Natural killer cell (primary cell): ENCODE measurements at places on chromosomes 7 and 10.

- no peak for DNase-seq
Measured at GRCh38 chr7:18345641-18346234, 149.8 kb upstream of the HDAC9 start.

GRCh38 chr10:128116187-128116586 is 10.0 kb downstream of the MKI67 start:
- DNase-seq, result no peak

GRCh38 chr7:47149971-47150370 is 431.9 kb downstream of the TNS3 start:
- DNase-seq, result no peak

GRCh38 chr7:101941481-101942383 is 124.3 kb downstream of the CUX1 start:
- no peak for DNase-seq

- DNase-seq, result no peak
Measured at GRCh38 chr7:123977081-123977480, 52.0 kb downstream of the SPAM1 start.

DNA sequence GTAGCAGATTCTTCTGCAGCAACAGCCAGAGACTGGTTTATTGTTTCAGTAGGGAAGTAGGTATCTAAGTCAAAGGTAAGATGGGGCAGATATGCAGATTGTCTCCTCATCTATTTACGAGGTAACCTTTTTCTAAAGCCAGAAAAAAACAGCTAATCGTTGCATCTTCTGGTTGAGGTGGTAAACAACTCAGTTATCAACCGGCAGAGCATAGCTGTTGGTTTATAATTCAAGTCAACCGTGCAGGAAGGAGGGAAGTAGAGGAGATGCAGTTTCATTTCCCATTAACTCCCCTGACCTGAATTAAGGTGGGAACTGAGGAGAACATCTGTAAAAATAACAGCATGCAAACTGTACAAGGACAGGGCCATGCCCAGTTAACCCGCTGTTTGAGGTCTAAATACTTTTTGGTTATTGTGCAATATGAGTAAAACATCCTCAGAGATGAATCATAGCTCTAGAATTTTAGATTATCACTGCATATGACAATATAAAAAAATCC is 156.5 kb upstream of the ITGB1 start:
- DNase-seq, result no peak

GRCh38 chr7:15603124-15603523 is 41.3 kb upstream of the AGMO start:
- DNase-seq, result no peak

- no peak for DNase-seq
Measured at GRCh38 chr10:127587668-127588365, 38.7 kb downstream of the NPS start.

GRCh38 chr7:974172-974571 is 1.2 kb downstream of the COX19 start:
- peak; percentile 37 for DNase-seq

DNA sequence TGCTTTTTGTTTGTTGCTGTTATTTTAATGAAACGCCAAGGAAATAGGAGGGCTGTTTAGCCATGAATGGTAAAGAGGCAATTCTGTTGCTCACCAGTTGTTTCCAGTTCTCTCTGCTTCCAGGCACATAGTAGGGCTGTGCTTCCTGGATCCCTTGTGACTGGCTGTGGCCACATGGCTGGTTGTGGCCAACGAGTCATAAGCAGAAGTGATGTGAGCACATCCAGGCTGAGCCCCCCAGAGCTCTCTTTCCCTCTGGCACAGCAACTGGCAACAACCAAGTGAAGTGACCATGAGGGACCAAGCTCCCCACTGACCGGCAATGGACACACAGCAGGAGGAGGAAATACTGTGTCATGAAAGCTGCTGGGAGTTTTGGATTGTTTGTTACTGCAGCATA is 10.3 kb downstream of the GRID1 start:
- DNase-seq, result no peak

GRCh38 chr10:50280049-50280841 is 28.9 kb upstream of the ASAH2 start:
- DNase-seq, result no peak

DNA sequence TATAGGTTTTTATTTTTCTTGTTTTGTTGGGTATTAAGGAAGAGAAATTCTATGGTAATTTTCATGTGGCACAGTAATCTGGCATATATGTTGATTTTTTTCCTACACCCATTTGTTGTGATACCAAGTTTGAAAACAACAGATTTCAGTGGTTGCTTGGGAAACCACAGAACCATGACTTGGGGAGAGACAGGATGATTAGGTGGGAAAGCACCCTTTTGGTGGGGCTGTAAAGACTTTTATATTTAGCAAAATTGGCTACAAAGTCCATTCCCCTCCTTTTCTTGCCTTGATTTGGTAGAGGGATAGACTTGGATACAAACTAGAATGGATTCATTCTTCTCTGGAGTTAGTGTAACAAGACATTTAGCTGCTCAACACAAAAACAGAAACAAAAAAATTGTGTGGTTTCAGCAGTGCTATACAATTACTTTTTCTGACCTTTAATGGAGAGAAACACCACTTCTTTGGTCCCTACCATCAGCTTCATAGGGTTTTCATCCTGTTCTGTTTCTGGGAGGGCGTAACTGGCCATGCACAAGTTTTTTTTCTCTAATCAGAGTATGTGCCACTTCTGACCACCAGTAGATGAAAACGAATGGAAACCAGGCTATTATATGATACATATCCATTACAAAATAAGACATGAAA is 52.7 kb downstream of the FIGNL1 start:
- DNase-seq, result no peak

DNA sequence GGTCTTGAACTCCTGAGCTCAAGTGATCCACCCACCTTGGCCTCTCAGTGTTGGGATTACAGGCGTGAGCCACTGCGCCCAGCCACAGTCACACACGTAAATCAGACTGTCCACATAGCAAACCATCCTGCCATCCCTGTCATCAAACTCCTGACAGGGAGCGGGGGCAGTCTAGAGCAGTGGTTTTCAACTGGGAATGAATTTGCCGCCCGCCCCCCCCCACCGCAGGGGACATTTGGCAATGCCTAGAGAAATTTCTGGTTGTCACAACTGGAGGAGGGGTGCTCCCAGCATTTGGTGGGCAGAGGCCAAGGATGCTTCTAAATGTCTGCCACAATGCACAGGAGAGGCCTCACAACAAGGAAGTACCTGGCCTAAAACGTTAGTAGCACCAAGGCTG is 24.1 kb downstream of the CAMK2G start:
- no peak for DNase-seq

DNA sequence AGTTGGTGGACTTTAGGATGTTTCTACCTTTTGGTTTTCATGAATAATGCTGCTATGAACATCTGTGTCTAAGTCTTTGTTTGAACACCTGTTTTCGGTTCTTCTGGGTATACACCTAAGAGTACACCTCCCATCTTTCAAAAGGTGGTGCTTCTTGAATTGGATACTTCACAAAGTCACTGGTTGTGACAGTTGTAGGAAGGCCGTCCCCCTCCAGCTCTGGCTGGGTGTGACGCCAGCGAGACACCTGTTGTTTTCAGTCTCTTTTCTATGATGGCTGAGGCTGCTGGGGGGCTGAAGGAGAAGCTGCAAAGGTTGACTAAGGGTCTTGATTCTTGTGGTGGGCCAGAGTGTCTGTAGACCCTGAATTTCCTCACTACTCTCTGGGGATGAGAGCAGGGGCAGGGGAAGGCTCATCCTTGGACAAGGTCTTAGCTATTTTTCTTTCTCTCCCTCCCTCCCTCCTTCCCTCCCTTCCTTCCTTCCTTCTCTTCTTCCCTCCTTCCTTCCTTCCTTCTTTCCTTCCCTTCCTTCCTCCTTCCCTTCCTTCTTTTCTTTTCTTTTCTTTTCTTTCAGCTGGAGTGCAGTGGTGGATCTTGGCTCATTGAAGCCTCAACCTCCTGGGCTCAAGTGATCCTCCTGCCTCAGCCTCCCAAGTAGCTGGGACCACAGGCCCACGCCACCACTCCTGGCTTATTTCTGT is 5.6 kb downstream of the NEURL1 start:
- no peak for DNase-seq

DNA sequence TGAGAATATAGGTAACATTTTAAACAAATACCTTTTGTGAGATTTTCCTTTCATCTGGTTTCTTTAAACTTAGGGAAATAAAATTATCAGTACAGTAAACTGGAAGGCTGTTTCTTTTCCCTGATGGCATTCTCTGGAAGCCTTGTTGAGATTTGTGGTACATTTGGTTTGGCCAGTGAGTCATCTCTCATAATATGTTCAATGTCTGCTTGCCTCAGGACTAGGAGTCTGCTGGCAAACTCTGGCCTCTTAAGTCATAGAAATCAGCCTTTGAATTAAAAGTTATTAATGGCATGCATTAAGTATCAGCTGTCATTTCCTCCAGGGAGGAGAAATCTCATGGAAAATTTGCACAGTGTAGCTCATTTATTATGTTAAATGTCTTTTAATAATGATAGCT is 316.6 kb upstream of the KIAA1217 start:
- DNase-seq, result no peak

DNA sequence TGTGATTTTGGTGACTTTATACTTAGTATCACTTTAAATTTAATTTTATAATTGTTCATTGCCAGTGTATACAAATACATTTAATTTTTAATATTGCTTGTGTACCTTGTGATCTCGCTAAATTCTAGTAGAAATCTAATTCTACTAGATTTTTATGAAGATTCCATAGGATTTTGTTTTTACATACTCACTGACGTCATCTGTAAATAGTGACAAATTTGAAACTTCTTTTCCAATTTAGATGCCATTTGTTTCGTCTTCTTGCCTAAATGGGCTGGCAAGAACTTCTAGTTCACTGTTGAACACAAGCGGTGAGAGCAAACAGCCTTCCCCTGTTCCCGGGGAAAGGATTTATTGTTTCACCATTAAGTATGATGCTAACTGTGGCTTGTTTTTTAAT is 17.3 kb upstream of the PNLIPRP3 start:
- DNase-seq, result no peak

- DNase-seq, result no peak
Measured at GRCh38 chr7:26865094-26865388, 651 bp upstream of the SKAP2 start.

- DNase-seq, result no peak
Measured at GRCh38 chr7:112757337-112757736, 32.9 kb downstream of the TMEM168 start.

- no peak for DNase-seq
Measured at GRCh38 chr7:71611986-71612385, 480.0 kb downstream of the GALNT17 start.

DNA sequence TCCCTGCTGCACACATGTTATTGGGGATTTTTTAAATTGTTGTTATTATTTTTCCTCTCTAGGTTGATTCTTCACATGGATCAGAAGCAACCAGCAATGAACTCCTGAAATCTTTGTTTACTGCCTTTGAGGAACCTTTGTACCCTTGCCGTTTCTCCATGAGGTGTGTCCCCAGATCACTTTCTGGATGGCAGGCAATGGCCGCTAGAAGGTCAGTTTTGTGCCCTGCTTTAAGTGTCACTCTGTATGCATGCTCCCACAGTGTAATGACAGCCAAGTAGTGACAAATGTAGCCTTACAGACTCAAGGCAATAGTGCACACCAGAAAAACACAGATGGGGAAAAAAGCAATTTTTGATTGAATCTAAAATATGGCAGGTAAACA is 47.7 kb upstream of the NRP1 start:
- no peak for DNase-seq

DNA sequence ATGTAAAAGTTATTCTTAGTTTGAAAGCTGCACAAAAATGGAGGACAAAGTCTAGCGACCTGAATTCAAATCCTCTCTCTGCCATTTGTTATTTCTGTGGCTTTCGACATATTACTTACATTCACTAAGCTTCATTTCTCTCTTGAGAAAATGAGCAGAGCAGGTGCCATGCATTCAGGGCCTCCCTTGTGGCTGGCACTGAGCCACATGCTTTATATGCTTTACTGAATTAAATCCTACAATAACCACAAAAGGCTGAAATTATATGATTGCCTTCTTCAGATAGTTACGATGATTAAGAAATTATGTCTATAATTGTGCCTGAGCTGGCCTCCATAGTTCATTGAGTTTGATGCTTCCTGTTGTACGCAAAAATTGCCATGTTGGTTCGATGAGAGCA is 98.7 kb downstream of the NPSR1 start:
- DNase-seq, result no peak

- DNase-seq, result no peak
Measured at GRCh38 chr10:86178401-86179152, 188.0 kb downstream of the GRID1 start.

DNA sequence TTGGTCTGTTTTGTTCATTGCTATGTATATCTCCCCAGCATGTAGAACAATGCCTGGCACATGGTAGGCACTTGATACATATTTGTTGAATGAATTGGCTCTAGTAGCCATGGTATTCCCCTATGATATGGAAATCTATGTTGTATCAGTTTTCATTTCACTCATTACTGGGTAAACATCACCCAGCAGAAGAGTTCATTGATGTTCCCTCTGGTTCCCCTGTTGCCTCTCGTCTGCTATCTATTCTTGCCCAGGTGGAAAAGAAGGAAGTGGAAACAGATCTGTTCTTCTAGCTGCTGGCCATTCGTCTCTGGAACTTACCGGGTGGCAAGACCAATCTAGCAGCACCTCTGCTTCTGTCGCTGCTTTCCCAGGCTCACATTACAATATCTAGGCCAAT is 71.5 kb downstream of the LRRC4 start:
- no peak for DNase-seq

GRCh38 chr10:24869354-24870015 is 82.9 kb downstream of the PRTFDC1 start:
- DNase-seq, result no peak

DNA sequence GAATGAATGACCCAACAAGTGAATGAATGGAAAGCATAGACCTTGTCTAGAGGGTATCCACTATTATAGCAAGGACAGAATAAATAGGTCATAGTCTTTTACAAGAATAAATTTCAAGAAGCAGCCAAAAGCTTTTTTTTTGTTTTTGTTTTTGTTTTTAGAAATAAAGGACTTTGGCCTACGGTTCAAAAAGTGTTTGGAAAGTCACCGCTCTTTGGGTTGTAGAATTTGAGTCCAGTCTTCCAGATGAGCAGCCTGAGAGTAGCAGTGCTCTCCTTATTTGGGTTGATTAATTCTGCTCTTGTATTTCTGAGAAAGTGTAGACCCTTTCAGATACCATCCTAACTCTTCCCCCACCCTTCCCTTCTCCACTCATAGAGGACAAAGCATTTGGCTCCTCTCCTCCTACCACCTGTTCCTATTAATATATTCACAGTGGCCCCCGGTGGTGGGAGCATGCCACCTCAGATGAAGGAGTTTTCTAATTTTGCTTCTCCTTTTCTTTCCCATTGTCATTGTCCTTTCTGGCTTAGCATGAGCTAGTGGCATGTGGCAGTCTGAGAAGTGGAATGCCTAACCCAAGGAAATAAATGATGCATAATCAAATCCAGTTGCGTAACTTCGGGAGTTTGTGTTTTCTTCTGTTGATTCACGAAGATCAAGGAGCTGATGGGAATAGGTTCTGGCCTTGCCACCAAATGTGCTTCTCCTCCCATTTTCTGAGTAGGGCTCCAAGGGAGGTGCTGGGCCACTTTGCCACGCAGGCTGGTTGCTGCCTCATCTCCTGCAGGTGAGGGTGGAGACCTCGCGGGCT is 114.7 kb downstream of the CHN2 start:
- no peak for DNase-seq

- DNase-seq, result no peak
Measured at GRCh38 chr7:88396295-88396947, 89.7 kb upstream of the STEAP4 start.

- peak; percentile 14 for DNase-seq
Measured at GRCh38 chr7:152760854-152761748, 1.5 kb downstream of the ACTR3B start.

GRCh38 chr7:711922-712380 is 14.5 kb upstream of the DNAAF5 start:
- DNase-seq, result no peak
